ENCODE measurements at places on chromosomes 6 and 20.

DNA sequence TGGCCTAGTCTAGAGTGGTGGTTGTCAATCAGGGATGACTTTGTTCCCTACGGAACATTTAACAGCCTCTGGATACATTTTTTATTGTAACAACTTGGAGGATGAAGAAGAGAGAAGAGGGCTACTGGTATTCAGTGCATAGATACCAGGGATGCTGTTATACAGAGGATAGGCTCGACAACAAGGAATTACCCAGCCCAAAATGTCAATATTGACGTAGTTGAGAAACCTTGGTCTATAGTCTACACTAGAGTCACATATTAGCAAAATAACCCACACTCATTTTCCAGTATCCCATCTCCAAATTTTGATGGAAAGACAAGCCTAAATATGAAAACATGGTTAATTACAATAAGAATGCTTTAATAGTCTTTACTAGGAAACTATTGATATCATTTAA, 195.1 kb downstream of the PKHD1 start:
- DNase-seq, result no peak

DNA sequence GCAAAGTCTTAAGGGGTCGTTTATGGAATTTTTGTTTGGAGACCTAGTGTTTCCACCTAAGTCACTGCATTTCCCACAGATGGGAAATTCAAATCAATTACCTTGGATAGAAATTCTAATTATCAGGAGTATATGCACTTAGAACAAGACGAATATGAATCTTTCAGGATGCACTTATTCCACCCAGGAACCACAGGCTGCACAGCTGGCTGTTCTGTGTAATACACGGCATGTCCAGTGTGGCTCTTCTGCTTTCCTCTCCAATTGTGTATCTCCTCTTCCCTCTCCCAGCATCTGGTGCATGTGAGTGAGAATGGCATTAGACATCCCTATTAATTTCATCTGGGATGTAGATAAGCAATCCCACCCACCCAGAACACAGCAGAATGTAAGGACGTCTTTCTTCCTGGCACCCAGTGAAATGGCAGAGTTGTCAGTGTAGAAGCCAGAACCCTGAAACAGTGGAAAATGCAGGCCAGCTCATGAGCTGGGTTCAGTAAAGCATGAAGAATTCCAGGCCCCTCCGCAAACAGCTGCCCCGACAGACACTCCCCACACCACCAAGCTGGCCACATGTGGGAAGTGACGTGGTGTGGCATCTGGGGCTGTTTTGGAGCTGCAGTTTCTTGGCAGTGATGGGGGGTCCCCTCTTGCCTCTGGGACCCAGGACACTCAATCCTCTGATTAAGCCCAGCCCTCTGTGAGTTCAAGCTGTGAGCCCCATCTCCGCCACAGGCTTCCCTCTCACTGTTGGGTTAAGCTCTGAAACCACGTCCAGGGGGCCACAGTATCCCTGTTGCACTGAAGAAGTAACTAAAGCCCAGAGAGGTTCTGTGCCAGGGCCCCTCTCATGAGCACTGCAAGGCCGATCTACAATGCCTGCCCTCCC, 180.1 kb upstream of the CST7 start:
- no peak for DNase-seq

DNA sequence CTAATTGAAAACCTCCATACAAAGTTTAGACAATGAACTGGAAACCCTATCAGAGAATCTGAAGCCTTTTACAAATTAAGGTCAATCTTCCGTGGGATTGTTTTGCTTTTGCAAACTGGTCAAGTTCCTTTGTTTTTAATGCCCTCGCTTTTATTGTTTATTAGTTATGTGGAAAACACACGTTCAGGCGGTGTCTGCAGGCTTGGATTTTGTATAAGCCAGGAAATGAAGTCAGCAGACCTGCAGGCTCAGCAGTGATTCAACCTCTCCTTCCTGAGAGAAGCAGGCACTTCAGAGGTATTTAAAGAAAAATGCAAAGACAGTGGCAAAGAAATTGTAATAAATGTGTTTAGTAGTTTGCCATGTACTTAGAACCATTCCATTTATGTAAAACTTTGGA, 103.4 kb upstream of the PDE10A start:
- no peak for DNase-seq

DNA sequence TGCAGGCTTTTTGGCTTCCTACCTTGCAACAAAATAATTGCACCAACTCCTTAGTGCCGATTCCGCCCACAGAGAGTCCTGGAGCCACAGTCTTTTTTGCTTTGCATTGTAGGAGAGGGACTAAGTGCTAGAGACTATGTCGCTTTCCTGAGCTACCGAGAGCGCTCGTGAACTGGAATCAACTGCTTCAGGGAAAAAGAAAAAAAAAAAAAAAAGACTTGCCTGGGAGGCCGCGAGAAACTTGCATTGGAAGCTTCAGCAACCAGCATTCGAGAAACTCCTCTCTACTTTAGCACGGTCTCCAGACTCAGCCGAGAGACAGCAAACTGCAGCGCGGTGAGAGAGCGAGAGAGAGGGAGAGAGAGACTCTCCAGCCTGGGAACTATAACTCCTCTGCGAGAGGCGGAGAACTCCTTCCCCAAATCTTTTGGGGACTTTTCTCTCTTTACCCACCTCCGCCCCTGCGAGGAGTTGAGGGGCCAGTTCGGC, 420 bp downstream of the SOX4 start:
- no peak for DNase-seq

DNA sequence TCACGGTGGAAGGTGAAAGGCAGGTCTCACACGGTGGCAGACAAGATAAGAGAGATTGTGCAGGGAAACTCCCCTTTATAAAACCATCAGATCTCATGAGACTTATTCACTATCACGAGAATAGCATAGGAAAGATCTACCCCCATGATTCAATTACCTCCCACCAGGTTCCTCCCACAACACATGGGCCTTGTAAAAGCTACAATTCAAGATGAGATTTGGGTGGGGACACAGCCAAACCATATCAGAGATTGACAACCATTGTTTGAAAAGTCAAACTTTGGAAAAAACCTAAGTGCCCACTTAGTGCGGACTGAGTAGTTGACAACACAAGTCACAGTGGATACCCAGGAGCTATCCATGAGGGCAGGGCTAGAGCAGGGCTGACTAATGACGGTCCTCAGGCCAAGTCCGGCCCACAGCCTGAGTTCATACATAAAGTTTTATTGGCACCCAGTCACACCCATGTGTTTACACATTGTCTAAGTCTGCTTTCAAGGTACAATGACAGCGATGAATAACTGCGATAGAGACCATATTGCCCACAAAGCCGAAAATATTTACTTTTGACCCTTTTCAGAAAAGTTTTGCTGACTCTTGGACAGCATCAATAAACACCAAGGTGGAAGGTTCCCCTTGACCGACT, 33.8 kb upstream of the PMEPA1 start:
- DNase-seq, result no peak

DNA sequence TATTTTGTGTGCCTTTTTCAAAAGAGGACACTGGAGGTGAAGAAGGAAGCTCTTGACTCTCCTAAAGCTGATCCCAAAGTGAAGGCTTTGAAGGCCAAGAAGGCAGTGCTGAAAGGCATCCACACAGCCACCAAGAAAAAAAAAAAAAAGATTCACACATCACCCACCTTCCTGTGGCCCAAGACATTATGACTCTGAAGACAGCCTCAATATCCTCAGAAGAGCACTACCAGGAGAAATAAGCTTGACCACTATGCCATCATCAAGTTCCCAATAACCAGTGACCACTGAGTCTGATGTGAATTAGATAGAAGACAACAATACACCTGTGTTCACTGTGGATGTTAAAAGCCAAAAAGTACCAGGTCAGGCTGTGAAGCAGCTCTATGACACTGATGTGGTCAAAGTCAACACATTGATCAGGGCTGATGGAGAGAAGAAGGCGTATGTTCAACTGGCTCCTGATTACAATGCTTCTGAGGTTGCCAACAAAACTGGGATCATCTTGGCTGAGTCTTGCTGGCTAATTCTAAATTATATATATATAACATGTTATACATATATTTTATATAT, 59.4 kb downstream of the PLCG1 start:
- DNase-seq, result no peak

DNA sequence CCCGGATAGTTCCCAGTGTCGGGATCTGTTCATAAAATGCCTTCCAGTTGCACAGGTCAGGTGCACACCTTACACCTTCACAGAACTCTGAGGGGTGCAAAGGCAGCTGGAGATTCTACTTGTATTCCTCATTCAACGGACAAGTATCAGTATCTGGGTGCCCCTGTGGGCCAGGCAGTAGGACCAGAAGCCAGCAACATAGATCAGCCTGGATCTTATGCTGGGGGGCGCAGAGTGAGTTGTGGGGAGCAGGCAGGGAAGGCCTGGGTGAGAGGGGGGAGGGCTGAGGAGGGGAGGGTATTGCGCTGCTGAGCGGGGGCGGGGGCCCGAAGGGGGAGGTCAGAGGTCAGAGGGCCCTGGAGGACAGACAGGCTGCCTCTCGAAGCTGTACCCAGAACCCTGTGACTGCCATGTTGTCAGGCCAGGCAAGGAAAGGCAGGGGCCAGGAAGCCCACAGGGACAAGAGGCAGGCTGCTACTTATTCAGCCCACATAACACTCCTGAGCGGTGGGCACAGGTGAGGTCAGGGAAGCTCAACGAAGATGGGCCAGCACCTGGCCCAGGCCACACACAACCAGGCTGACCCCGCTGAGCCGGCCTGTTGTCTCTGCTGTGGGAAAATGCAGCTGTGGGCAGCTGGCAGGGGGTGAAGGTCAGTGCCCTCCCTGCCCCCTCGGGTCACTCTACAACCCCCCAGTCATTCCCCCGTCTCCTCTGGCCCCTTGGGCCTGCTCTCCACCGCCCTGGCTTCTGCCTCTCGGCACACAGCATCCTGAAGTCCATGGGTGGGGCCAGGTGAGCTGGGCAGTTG, 1.1 kb downstream of the OPRL1 start:
- no peak for DNase-seq

- no peak for DNase-seq
Measured at GRCh38 chr6:16470502-16471221, 232.3 kb downstream of the GMPR start.

GRCh38 chr6:7073821-7074525, 33.8 kb upstream of the RREB1 start:
- no peak for DNase-seq

- no peak for DNase-seq
Measured at GRCh38 chr6:6866656-6867403, 240.9 kb upstream of the RREB1 start.

GRCh38 chr6:118618676-118619377, 32.6 kb downstream of the CEP85L start:
- DNase-seq, result peak; percentile 20

DNA sequence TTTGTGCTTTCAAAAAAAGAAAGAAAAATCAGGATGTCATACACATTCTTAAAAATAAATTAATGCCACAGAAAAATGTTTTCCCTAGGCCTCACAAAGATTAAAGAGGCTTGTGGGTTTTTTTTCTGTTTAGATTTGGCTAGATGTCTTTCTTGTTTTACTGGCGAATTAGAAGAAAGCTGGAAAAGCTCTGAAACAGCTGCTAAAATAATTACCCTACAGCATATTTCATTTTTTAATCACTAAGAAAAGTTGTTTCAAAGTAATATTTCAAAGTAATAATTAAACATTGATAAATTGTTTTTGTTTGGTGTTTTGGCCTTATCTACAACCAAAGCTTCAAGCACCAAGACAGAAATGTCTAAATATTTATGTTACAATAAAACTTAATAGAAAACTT, 3.7 kb upstream of the ENPP1 start:
- no peak for DNase-seq

DNA sequence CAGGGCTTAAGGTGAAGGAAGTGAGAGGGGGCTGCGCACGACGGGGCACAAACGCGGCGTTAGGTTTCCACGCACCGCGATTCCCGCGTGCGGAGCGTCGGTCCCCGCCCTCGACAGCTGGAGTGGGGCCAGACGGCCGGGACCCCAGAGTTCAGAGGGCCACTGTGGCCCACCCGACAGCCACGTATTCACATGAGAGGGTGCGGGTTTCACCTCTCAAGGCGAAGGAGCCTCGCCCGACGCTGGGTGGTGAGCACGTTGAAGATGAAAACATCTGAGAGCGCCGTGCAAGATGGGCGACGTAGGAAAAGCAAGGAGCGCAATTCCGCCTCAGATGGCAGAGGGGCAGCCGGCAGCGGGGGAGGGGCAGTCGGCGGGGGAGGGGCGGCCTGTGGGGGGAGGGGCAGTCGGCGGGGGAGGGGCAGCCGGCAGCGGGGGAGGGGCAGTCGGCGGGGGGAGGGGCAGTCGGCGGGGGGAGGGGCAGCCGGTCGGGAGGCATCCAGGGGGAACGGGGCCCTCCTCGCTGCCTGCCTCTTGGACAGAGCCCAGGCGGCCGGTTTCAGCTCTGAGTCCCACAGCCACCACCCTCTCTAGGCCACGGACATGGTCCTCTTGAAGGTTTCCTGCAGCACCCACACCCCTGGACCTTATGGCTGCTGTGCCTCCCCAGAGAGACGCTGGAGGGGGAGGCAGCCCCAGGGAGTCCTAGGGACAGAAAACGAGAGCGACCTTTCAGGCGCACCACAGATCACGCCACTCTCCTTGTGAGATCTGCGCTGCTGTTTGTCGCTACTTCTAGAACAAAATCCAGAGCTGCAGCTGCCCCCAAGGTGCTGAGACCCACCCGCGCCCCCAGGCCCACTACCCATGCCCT, 113.7 kb downstream of the DLL1 start:
- no peak for DNase-seq

DNA sequence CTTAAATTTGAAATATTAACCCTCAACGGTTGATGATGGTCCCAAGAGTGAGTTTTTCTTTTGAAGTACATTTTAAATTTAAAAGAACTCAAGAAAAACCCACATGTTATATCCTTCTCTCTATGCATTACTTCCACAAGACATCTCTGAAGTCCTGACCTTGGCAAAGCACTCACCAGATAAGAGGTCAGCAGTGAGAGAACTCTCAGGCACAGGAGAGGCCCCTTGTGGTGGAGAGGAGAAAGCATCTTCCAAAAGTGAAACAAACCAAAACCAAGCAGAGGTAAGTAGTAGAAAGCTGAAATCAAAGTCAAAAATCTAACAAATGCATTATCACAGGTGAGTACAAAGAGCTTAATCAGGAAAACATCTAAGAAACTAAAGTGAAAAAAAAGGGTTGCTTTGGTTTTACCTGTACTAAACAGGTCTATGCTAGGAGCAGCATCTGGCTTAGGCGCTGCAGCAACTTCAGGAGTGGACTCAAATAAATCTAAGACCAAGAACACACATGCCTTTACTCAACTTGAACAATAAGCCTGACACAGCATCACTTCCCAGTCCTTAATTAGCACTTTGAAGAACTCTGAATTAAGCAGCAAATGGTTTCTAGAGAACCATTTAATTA, 80.5 kb downstream of the PRSS35 start:
- DNase-seq, result no peak

- DNase-seq, result no peak
Measured at GRCh38 chr6:168558686-168559085, 117.7 kb downstream of the SMOC2 start.
